ENCODE measurements at places on chromosomes 6 and 20. TPM values are rescaled to one million over a fixed set of nuclear protein-coding genes. Genes with fewer than 3 reads are reported as not detected.

The TCP11 gene
- not detected for total RNA-seq

The NFKBIE gene
- 6.3 TPM for total RNA-seq

The ADGB gene
- total RNA-seq, result not detected

The LCA5 gene
- total RNA-seq, result 4.2 TPM

The FUT9 gene
- total RNA-seq, result not detected

The GDAP1L1 gene
- not detected for total RNA-seq

The DNAH8 gene
- not detected for total RNA-seq

The C4A gene
- 4.8 TPM for total RNA-seq

DNA sequence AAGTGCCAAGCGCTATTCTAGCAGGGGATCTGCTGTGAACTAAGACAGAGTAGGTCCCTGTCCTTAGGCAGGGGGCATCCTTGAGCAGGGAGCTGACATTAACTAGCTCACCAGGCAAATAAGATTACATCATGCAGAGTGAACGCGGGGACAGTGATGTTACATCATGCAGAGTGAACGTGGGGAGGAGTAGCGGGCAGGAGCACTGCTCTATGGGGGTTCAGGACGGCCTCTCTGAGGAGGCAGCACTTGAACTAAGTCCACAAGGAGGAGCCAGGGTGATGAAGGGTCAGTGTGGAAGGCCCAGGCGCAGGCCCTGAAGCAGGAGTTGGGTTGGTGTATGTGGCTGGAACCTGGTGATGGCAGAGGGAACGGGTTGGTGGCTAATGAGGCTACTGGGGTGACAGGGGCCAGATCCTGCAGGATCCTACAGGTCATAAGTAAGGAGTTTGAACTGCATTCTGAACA is 38.7 kb downstream of the KAT14 start:
- no peaks in the 10 kb centered on the region for H3K4me1 ChIP-seq
- no peaks in the 10 kb centered on the region for H3K27me3 ChIP-seq
- DNase-seq, result no peak
- H3K27ac ChIP-seq, result no peak overlapping the region
- H3K36me3 ChIP-seq, result no peaks in the 10 kb centered on the region

DNA sequence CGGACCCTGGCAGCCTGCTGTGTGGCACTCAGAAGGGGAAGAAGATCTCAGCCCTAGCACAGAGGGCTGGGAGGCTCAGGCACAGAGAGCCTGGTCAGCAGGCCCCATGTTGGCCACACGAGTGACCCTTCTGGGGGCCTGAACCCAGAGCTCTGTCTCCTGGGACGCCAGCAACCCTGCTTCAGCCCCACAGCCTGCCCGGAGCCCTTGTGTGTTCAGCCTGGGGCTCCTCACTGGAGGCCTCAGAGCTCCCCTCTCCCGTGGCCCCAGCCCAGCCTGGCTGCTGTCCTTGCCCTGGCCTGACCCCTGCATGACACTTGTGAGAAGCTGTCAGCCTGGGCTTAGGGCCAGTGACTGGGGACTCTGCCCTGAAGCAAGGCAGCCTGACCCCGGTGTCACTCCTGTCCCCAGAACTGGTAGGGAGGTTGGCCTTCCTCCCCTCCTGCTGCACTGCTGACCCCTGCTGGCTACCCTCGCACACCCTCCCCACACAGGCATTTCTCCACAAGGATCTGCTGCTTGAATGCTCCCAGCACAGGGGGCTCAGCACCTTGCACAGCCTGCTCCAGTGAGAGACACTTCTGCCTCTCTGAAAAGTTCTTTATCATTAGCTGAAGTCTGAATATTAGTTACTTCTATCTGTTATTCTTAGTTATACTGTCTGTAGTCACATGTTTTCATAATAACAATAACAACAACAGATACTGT is 15.4 kb upstream of the IP6K3 start:
- H3K36me3 ChIP-seq, result no peaks in the 10 kb centered on the region
- no peaks in the 10 kb centered on the region for H3K27me3 ChIP-seq
- no peak overlapping the region for H3K4me3 ChIP-seq
- DNase-seq, result peak; percentile 56
- no peaks in the 10 kb centered on the region for H3K4me1 ChIP-seq

DNA sequence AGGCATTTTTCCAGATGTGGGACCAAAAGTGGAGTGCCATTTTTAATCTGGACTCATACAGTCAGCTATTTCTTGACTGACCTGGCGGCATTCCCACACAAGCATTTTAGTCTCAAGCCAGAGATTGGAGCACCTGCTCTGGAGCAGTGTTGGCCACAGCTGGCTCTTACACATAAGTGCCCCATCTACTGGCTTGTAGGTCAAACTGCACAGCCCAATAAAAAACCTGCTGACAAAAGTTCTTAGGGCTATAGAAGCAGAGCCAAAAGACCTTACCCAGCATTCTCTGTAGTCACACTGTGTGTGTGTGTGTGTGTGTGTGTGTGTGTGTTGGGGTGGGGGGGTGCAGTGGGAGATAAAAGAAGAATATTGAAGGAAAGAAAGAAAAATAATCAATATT is 38.6 kb upstream of the SENP6 start:
- H3K36me3 ChIP-seq, result no peaks in the 10 kb centered on the region
- peaks cover 11% of the 10 kb centered on the region for H3K27me3 ChIP-seq
- H3K4me3 ChIP-seq, result no peak overlapping the region
- no peak overlapping the region for H3K27ac ChIP-seq

- H3K27me3 ChIP-seq, result peaks cover 9% of the 10 kb centered on the region
- no peak overlapping the region for H3K4me3 ChIP-seq
- no peaks in the 10 kb centered on the region for H3K36me3 ChIP-seq
- H3K4me1 ChIP-seq, result no peaks in the 10 kb centered on the region
Observed at GRCh38 chr20:1255675-1256074, 10.4 kb upstream of the SNPH start.

DNA sequence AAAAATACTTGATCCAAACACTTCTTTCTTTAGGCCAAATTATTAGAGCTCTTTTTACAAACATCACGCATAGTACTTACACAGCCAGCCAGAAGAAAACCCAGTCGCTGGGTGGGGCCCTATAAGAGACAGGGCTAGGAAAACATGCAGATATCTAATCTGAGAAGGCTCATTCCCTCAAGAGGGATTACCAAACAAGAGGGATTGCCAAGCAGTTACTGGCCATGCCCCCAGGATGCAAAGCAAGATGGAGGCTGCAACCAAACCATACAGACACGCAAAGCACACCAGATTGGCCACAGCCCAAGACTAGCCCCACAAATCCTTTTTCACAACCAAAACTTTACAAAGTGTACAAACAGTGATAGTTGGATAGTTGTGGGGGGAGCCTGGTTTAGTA is 1235.4 kb upstream of the GJE1 start:
- no peaks in the 10 kb centered on the region for H3K36me3 ChIP-seq
- DNase-seq, result no peak
- H3K4me1 ChIP-seq, result no peaks in the 10 kb centered on the region

All from GM23248 (cell line).